Cortex of kidney (tissue), 1 donor: ENCODE measurements at places on chromosomes 11 and 22.

- DNase-seq, result no peak
Observed at GRCh38 chr22:28911304-28911690, 27.9 kb downstream of the ZNRF3 start.

DNA sequence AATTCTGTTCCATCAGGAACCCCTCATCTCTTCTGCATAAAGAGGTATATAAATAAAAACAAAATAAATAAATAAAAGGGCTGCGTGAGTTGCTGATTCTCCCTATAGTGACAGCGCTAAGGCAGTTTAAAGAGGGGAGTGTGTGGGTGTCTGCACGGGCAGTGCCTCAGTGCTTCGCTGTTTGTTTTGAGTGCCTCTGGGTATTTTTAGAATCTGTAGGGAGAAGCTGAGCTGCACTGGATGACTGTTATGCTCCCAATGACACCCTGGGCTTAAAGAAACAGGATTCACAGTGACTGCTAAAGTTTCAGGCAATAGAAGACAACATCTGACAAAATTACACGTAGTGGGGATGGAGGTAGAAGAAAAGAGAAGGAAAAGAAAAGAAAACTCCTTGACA lies 38.8 kb downstream of the SLC1A2 start:
- DNase-seq, result no peak

DNA sequence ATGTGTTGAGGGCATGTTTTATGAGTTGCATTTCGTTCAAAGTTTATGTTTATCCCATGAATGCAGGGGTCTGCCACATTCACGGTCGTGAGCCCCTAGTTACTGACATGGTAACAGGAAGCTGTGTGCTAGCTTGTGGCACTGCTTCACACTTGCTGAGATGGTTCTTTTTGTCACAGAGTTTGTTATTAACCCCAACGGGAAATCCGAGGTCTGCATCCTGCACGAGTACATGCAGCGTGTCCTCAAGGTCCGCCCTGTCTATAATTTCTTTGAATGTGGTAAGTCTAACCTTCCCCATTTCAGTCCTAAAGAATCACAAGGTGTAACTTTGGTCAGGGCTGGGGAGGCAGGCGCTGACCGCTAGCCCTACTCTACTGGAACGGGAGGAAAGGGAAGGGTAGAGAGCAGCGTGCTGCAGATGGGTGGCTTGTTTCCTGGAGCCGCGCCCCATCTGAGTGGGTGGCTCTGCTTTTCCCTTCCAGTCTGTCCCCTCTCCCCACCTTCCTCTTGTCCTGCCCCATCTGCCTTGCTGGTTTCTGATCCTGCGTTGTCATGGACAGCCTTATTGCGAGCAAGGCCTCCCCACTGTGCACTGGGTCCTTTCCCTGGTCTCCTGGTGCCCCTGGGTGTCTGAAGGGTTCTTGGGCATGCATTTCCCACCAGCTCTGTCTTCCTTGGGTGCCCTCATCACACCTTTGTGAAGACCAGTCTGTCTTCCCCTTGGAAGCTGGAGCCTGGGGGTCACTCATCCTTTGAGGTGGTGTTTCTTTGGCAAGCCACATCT lies 11.8 kb downstream of the DGCR8 start:
- DNase-seq, result no peak

DNA sequence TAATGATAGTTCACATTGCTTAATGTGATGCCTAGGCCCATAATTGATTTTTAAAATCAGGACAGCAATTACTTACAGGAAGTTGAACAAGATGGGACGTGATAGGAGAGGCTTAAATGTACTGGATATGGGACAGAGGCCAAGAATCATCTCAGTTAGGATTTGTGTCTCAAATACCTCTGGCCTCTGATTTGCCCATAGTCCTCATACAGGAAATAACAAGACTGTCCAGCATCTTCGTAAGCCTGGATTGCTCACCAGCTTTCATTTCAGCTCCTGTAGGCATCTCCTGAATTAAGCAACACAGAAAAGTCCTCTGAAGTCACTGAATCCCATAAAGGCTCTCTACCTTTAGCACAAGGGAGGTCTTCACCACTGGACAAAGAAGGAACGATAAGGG lies at the start of gene MRGPRX3:
Gene MRGPRX3 (plus strand): TSS at position 231 of the 400 bp plus-strand sequence. CDS start 4,632 bp downstream, outside the sequence.
- DNase-seq, result no peak

DNA sequence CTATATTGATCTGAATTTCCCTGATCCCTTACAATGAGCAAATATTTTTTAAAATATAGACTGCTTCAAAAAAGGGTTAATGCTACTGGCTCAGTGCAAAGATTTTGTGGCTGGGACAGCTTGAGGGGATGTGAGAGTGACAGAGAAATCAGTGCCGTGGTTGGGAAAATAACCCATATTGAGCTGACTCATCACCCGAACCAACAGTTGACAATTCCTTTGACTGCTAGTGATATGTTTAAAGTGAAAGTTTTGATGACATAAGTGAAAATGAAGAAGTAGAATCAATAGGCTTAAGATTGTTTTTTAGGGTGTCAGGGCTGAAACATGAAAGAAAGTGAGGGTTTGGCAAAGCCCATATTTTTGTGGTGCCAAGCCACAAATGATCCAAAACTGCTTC lies 257.1 kb upstream of the TENM4 start:
- DNase-seq, result no peak

GRCh38 chr22:27405672-27406388 lies 395.7 kb downstream of the MN1 start:
- no peak for DNase-seq

- DNase-seq, result no peak
Observed at GRCh38 chr11:15158351-15159015, 43.8 kb downstream of the INSC start.

DNA sequence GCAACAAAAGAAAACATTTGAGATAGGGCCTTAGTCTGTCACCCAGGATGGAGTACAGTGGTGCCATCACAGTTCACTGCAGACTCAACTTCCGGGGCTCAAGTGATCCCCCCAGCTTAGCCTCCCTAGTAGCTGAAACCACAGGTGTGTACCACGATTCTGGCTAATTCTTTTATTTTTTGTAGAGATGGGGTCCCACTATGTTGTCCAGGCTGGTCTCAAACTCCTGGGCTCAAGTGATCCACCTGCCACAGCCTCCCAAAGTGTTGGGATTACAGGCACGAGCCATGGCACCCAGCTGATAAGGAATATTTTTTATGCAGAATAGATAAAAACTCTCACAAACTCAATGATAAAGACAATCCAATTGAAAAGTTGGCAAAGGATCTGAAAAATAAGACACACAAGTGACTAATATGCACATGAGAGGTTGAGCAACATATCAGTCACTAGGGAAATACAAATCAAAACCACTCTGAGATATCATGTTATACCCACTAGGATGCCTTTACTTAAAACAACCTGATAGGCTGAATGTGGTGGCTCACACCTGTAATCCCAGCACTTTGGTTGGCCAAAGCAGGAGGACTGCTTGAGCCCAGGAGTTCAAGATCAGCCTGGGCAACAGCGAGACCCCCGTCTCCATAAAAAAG lies 33.9 kb upstream of the CLTCL1 start:
- no peak for DNase-seq

DNA sequence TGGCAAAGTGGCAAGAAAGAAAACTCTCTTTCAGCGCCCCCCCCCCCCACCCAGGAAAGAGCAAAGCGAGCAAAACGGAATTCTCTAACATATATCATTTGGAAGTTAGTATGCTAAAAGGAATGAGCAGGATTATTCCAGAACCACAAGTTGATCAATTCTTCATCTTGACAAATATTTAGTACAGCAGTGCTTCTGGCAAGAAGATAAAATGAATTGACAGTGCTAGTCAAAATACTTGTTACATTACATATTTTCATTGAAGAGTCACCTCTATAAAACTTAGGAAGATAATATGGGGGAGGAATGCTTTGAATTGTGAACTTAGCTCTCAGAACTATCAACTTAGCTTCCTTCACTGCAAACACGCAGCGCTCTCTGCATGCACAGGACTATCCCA lies 377.4 kb downstream of the DYNC2H1 start:
- DNase-seq, result no peak

- DNase-seq, result no peak
Observed at GRCh38 chr11:104731890-104732289, 166.4 kb downstream of the CASP12 start.

- no peak for DNase-seq
Observed at GRCh38 chr22:36901411-36902142, 11.9 kb upstream of the CSF2RB start.

DNA sequence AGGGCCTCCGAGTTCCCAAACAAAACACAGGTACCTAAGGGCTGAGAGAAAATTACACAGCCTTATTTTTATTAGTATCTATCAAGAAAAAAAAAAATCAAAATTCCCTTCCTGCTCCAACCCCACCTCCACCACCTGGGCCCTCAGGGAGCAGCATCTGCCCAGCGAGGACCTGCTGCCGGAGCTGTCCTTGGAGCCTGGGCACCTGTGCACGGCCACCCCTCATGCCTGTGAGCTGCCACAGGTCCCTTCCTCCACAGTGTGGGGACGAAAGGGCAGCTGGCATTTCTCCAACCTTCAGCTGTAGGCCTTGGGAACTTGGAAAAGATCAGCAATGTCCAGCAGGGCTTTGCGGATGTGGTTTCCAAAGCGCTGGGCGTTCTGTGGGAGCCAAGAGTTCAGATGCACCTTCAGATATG lies 6.3 kb upstream of the SYCE3 start:
- DNase-seq, result no peak

DNA sequence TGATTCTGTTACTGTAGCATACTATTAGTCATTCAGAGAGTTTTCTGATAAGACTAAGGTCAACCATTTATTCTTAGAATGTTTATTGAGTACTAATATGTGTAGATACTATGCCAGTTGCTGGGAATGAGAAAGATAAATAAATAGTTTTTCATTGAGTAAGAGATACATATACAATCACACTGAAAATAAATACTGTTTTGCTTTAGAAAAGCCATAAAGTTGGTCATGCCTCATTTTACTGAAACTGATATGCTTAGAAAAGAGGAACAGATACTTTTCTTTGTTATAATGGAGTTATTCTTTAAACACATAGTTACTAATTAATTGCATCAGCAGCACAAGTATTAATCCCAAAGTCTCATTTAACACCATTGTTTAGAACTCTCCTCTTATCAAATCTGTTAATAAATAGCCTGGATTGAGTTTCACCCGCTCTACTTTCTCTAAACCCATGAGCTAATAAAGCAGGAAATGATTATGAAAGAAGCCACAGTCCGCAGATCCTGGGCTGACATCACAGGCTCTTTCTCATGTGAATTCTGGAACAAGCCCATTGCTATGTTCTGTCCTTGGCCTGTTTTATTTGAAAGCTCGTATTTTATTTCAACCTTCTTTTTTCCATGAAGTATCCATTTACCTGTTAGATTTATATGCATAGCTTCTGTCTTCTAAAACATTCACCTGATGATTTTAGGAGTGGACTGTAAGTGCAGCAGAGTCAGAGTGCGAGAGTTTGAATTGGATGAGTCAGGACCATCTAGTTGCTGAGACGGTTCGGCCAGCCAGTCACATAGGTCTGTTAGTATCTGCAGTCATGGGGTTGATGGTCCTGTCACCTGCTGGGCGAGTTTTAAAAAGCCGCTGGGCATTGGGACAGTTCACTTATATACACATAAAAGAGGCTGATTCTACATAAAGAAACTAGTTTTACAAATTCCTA lies 35.5 kb downstream of the PIWIL4 start:
- DNase-seq, result no peak

DNA sequence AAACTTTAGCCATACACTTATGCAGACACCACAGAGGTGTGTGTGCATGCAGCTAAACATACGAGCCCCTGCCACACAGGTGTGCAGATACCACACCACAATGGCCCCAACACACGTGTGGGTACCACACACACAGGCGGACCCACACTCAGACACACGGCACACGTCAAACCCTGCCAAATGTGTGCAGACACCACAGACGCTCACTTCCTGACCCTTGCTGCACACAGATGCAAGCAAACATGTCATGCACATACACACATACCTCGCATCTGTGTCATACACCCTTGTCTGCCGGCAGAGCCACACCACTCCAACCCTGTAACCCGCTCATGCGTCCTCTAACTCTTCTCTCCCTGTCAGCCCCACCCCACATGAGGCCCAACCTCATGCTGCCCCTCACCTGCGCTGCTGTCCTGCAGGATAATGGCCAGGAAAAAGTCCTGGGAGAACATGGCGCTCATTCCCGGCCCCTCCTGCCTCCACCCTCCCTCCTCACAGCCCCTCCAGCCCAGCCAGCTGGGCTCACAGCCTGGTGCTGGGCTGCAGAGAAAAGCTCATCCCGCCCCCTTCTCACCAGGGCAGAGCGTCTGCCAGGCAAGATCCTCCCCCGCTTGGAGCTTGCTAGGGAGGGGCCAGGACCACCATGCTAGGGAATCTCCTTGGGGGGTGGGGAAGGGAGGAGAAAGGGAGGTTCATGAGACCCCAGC lies 14.2 kb downstream of the SMPD1 start:
- DNase-seq, result no peak

DNA sequence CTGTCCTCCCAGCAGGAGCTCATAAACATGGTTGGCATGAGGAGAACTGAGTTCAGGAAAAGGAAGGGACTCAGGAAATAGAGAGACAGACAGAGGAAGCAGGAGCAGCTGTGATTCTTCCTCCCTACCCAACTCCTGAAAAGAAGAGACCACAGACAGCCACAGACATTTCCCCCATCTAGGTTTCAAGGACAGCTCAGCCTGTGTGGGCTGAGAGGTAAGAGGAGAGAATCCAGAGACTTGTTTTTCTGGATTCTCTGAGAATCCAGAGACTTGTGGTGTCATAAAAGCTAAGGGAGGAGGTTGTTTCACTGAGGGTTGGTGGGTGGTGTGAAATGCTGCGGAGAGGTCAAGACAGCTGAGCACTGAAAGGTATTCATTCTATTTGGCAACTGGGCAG lies 19.0 kb upstream of the STK33 start:
- no peak for DNase-seq

DNA sequence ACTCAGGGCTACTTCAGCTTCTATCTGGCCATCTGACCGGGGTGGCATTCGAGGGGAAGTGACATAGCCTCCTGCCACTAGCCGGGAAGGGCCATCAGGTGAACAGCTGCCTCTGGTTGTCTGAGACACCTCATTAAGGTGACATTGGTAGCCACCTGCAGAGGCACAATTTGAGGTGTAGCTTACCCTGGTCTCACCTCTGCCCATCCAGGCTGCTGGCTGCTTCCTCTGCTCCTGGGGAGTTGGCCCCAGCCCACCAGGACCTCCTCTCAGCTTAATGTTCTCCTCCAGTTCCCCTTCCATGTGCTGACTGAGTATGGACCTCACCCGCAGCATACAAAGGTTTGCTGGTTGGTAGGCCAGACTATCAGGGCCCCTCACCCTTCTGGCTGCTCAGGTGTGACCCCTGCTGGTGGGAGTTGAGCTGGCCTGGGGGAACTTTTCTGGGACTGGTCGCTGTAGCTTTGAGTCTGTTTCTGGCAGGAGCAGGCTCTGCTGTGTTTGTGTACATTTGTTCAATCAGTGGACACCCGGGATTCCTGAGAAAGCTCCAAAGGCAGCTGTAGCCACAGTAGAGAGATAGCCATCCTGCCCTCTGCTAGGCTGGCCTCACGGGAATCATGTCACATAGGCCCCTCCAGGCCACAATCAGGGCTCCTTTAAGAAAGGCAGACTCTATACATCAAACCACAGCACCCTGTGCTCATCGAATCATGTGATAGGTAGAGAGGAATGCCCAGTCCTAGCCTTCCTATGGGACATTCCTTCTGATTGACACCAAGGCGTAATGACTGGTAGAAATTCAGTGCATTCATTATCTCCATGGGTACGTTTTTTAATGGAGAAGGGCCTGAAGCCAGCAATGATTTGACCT lies 295.1 kb upstream of the PLET1 start:
- no peak for DNase-seq
